ENCODE measurements at places on chromosomes 5 and 9.
A peak's percentile ranks its signal among the peaks of the same experiment; 100 is the strongest.

- DNase-seq, result no peak
These were observed 74.5 kb upstream of the BARHL1 start for GRCh38 chr9:132507670-132508469.

DNA sequence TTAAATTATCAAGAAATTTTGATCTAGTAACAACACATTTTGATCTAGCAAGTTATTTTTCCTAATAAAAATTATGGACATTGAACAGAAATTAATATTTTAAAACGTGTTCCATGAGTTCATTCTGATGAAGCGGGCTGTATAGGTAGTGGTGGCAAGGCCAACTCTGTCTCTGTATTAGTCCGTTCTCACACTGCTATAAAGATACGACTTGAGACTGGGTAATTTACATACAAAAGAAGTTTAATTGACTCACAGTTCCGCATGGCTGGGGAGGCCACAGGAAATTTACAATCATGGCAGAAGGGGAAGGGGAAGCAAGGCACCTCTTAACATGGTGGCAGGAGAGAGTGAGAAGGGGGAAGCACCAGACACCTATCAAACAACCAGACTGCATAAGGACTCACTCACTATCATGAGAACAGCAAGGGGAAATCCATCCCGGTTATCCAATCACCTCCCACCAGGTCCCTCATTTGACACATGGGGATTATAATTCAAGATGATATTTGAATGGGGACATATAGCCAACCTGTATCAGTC is 61.2 kb downstream of the TMEM232 start:
- DNase-seq, result no peak

- DNase-seq, result no peak
These were observed 281.2 kb downstream of the BRINP1 start for GRCh38 chr9:119088002-119088547.

GRCh38 chr5:123559434-123559775 is 47.4 kb downstream of the CSNK1G3 start:
- no peak for DNase-seq

DNA sequence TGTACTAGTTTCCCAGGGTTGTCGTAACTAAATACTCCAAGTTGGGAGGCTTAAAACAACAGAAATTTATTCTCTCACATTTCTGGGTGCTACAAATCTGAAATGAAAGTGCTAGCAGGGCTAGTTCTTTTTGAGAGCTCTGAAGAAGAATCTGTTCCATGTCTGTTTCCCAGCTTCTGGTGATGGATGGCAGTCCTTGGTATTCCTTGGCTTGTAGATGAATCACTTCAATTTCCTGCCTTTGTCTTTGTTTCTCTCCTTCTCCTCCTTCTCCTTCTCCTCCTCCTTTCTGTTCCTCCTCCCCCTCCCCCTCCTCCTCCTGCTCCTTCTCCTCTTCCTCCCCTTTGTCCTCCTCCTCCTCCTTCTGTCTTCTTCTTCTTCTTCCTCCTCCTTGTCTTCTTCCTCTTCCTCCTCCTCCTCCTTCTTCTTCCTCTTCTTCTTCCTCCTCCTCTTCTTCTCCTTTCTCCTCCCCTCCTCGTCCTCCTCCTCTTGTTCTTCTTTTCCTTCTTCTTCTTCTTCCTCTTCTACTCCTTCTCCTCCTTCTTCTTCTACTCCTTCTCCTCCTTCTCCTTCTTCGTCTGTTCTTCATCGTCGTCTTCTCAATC is 104.7 kb upstream of the ANKRD55 start:
- DNase-seq, result no peak

DNA sequence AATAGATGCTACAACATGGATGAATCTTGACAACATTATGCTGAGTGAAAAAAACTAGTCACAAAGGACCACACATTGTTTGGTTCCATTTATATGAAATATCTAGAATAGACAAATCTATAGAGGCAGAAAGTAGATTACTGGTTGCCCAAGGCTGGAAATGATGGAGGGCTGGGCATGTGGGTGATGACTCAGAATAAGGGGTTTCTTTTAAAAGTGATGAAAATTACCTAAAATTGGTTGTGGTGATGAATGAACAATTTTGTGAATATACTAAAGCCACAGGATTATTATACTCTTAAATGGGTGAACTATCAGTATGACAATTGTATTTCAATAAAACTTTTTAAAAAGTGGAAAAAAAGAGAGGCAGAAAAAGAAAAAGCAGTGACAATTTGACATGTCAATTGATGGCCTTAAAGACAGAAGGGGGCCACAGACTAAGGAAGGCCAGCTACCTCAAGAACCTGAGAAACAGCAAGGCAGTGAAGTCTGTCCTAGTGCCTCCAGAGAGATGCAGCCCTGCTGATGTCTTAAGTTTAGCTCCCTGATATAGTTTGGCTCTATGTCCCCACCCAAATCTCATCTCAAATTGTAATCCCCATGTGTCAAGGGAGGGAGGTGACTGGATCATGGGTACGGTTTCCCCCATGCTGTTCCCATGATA is 182.7 kb downstream of the PIK3R1 start:
- no peak for DNase-seq

GRCh38 chr9:108073823-108074222 is 584.3 kb upstream of the KLF4 start:
- no peak for DNase-seq

DNA sequence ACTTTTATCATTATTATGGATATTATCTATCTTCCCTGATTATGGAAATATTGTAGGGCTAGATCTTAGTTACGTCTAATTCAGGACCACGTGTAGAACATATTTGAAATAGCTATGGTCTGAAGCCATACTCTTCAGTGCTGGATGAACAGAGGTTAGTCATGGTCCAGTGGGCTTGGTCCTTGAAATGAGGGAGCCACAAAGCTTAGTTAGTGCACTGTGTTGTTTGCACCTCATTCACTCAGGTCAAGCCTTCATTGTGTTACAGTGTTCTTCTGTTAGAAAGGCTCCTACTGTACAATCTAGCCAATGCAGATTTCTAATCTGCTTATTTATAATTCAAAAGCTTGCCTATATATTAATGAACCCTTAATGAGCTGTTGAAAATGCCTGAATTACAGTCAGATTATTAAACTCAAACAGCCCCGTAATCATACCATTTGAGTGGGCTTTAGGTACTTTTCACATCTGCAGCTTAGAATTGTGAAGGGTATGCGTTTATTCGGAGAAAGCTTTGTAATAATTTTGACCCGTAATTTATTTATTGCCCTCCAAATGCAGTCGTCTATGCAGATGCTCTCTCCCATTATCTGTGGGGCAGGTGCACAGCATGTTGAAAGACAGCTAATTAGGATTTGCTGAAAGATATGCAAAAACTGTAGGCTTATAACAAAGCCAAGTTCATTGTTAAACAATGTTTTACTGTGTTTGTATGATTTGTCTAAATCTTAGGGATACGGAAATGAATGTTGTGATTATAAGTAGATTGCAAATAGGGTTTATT is 164.9 kb downstream of the PBX3 start:
- DNase-seq, result no peak

DNA sequence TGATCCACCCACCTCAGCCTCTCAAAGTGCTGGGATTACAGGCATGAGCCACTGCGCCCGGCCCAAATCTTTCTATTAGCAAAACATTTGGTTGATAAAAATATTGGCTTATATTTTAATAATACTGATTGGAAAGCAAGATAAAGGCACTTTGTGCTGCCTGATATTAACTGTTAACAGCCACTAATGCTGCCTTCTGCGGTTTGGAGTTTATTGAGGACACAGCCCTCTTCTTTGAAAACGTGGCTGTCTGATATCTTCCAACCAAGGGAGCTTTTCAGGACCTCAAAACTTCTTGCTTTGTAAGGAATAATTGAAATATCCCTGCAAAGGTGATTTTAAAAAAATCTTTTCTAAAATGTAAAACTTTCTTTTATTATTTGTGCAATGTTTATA is 94.0 kb downstream of the IQGAP2 start:
- DNase-seq, result no peak

GRCh38 chr9:99127356-99128132 is 22.6 kb downstream of the TGFBR1 start:
- peak; percentile 85 for DNase-seq

DNA sequence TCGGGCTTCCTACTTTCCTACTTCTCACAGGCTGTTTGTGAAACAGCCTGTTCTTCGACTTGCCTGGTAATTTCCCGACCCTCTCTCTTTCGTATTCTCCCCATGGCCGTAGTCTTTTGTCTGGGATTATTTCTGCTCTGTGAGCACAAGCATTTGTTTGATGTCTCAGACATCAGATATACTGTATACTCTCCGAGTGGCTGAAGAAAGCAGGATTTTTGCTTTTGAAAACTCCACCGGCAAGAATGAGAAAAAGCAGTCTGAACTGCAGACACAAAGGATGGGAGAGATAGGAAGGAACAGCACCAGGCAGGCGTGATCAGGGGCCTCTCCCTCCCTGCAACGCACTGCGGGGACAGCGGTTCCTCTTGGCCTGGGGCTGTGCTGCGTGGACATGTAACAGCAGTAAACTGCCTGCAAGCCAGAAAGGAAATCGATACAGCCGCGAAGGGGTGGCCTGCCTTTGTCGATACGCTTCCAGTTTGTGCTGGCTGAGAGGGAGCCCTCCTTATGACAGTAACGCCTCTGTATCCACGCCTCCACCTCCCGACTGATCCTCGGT is 313.9 kb upstream of the TLE4 start:
- no peak for DNase-seq

DNA sequence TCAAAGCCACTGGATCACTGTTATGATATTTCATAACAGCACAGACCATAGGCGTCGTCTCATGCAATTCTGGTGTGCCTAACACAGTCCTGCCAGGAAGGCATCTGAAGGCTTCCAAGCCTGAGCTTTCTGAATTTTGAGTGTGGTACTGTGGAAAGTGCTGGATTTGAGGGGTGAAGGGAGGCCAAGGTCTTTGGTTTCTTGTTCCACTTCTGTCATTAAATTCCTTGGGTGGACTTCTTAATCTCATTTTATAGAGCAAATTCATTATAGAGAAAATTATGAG is 441.3 kb upstream of the PIK3R1 start:
- DNase-seq, result no peak

DNA sequence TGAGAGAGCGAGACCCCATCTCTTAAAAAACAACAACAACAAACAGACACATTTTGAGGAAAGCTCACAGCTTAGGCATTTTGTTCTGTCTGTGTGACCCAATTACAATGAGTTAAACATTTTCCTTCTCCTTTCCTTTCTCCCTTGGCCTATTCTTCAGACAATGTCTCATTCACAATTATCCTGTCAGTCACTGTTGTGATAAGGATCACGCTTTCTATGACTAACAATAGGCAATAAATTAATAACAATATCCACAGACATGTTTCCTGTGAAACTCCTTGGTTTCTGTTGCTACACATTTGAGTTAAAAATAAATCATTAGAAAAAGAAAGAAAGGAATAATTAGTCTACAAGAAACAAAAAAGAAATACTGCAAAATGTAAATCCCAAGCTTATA is 19.8 kb upstream of the CARTPT start:
- no peak for DNase-seq

DNA sequence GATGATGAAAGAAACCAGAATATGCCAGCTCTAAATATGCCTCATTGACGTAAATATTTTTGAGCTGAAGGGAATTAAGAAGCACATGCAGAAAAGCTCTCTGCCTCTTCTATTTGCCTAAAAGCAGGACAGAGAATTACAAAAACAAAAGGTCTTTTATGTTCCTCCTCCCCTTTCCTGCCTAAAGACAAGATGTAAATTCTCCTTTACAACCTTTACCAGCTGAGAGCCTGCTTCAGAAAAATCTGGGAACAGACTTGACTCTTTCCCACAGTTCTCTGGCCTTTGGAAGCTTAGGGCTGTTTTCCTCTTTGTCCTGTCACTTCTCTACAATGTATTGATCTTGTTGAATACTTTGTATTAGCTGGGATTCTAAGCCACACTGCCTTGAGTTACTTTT is 199.7 kb downstream of the TMC1 start:
- DNase-seq, result no peak

- DNase-seq, result no peak
These were observed 5.3 kb downstream of the NKD2 start for GRCh38 chr5:1013948-1014301.

GRCh38 chr9:109493648-109494047 is 4.5 kb downstream of the PTPN3 start:
- no peak for DNase-seq

- DNase-seq, result no peak
These were observed 10.3 kb upstream of the RIOK2 start for GRCh38 chr5:97193355-97193688.

- no peak for DNase-seq
These were observed 9.5 kb downstream of the BARX1 start for GRCh38 chr9:93945400-93946337.

- DNase-seq, result no peak
These were observed 58.5 kb downstream of the CNTRL start for GRCh38 chr9:121133104-121133816.

DNA sequence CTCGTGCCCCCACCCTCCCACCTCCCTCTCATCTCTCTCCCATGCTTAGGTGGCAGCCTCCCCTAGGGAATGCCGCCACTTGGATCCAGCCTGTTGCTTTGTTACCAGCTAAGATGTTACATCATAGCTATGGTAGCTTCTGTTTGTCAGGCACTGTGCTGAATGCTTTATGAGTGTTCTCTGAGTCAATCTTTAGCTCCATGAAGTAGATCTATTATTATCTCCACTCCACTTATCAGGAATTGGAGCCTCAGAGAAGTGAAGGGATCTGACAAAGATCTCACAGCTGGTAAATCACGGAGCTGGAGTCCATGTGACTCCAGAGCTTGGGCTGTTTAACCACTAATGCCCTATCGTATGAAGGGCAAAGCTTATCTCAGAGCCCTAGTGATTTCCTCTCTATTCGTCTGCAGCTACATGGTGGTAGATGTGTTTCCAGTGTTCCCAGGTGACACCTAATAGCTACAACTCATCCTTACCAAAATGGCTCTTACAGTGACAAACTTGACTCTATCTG is 54.1 kb downstream of the GARNL3 start:
- no peak for DNase-seq

All from keratinocyte (primary cell).